Stimulated activated CD4-positive, alpha-beta T cell treated with anti-CD3 and anti-CD28 coated beads, Interleukin-1b, Interleukin-23, amount 100 ng/mL, for 24 hours (primary cell): ENCODE measurements at places on chromosomes 12 and 14.

GRCh38 chr12:31890295-31891285 lies 68.6 kb upstream of the RESF1 start:
- DNase-seq: no peak

DNA sequence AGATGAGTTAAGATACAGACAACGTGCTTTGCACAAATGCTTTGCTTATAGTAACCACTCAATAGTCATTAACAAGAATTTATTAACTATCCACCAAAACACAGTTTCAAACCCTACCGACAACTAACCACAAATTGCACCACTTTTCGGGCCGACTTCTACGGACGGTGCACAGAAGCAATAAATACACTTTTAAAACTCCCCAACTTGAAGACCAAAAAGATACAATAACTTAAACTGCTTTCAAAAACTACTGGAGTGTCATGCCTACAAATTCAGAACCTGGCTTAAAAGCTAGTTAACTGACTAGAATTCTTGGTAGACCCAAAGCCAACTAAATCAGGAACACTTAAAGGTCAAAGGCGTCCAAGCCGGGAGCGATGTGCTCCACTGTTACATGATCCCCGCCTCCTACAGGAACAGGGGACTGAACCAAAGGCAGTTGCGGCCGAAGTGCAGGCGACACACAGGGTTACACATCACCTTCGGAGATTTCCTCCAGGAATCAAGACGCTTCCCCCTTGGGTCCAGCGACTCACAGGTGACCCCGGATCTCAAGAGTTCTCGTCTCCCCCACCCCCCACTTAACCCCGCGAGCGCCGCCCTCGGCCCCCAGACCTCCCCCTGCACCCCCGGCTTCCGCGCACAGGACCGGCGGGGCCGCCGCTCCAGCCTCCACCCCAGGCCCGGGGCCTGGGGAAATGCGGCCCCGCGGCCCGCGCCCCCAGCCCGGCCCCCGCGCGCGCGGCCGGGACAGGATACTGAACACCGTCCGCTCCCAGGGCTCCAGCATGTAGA lies 507 bp downstream of the SPTSSA start:
- no peak for DNase-seq

- DNase-seq: no peak
Measured at GRCh38 chr14:81066672-81067071, 111.3 kb downstream of the TSHR start.

- no peak for DNase-seq
Measured at GRCh38 chr12:22978962-22979361, 354.0 kb downstream of the ETNK1 start.

DNA sequence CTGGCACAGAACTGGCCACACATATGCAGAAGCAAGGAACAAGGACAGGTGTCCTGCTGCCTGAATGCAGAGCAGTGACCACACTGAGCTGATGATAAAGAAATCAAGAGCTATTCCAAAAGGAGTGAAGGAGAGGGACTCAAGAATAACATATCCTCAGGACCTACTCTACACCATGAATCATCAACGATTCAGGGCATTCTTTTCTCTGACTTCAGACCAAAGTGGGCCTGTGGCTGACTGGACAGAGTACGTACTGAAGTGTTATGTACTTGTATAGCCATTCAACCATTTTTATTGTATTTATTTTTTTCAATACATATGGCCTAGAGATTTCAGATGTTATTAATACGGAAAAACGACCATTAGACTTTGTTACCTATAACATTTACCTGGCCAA lies 177.5 kb upstream of the TMTC1 start:
- no peak for DNase-seq

DNA sequence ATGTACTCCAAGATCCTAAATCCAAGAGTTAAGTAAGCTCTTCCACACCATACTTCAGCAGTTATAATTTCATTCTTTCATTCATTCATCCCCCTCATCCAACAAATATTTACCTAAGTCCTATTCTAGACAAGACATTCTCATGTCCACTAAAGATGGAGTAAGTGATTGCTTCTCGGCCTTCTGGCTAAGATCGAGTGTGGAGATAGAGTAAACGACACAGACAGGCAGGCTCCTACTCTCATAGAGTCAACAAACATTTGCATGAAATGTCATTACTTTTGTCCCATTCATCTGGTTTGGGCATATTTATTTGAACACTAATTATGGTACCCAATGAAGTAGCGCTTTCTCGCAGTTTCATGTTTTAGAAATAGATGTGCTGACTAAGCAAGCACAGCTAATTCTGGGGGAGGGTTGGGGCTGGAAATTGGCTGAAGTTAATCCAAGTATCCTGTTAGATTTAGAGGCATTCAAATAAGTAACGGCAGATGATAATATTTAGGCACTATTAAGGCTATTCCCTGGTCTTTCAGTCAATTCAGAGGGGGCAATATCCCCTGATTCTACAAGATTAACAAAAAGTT lies 176.5 kb downstream of the CEP128 start:
- DNase-seq: no peak

GRCh38 chr12:122859303-122860039 lies 24.2 kb downstream of the HIP1R start:
- no peak for DNase-seq
